Activated B cell treated with CpG ODN at 0.5 μM for 24 hours (primary cell): ENCODE measurements at places on chromosomes 13 and 19. TPM values are rescaled to one million over a fixed set of nuclear protein-coding genes. Genes with fewer than 3 reads are reported as not detected.
A peak's percentile ranks its signal among the peaks of the same experiment; 100 is the strongest.

GRCh38 chr13:36841391-36841790 lies 22.4 kb downstream of the RFXAP start:
- DNase-seq: no peak

DNA sequence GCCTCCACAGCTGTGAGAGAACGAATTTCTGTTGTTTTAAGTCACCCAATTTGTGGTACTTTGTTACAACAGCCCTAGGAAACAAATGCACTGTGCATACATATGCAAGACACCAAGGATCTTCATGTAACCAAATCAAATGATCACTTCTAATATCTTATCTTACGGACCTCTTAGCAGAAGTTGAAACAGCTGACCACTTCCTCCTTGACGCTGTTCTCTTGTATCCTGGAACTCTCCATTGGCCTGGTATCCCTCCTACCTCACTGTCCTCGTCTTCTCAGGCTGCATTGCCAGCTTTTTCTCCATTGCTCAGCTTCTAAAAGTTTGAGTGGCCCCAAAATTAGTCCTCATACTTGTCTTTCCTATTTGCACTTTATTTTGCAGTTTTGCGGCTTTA lies 200.4 kb downstream of the DLEU7 start:
- no peak for DNase-seq

CCDC97 gene
- total RNA-seq: 61.7 and 65.3 TPM in 2 replicates

DNA sequence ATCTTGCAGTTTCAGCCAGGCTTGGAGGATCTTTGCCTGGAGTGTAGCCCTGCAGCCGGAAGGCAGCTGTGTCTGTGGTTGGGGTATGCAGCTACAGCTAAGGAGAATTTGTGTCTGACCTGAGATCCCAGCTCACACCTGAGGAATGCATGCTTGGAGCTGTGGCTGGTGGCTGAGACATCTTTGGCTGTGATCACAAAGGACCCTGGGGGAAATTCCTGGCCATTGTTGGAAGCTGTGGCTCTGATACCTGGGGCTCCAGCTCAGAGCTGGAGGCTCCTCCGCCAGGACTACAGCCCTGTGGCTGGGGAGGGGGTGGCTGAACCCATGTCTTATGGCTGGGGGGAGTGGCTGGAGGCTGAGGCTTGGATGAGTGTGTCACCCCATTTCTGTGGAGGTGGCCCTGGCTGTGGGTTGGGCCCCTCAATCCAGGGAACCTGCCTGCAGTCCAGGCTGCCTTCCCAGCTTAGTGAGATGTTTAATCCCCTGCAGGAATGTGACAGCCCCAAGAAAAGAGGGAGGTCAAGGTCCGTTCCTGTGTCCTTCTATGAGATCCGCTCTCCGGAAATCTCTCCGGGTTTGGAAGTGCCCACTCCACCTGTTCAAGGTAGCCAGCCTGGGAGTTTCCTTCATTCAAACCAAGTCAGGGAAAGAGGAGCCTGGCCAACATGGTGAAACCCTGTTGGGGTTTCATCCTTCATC lies 27.6 kb downstream of the ARHGEF18 start:
- DNase-seq: no peak

KIR3DL3 gene
- not detected in 2 replicates for total RNA-seq

GRCh38 chr19:8396563-8397203 lies 6.5 kb downstream of the RAB11B start:
- peak; percentile 46 for DNase-seq

- DNase-seq: no peak
Observed at GRCh38 chr19:16429066-16429758, 42.6 kb downstream of the EPS15L1 start.

RFPL4AL1 gene
- total RNA-seq: not detected in 2 replicates

SUCLA2 gene
- total RNA-seq: 32.1 and 35.8 TPM in 2 replicates

RGS9BP gene
- not detected in 2 replicates for total RNA-seq

GRCh38 chr19:35739275-35740107 lies 2.8 kb downstream of the IGFLR1 start:
- DNase-seq: no peak

DNA sequence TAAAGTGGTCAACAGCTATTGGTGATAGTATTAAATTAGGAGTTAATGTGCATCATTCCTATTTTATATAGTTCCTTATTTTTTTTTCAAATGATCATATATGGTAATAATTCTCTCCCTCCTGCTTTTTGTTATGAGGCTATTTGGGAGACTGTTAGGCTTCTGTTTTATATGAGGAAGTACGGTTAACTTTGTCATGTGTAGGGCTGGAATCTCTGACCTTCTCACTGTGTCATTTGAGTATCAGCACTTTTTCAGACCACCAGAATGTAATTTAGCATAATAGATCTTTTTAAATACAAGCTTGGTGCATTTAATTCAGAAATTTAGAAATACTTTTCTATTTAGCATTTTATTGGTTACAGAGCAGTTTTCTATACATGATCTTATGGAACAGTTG lies 7.7 kb downstream of the DGKH start:
- DNase-seq: no peak

RDH8 gene
- total RNA-seq: not detected in 2 replicates

DIRAS1 gene
- 6.4 and 7.7 TPM in 2 replicates for total RNA-seq

TBC1D4 gene
- total RNA-seq: 1.5 and 2.1 TPM in 2 replicates

DNA sequence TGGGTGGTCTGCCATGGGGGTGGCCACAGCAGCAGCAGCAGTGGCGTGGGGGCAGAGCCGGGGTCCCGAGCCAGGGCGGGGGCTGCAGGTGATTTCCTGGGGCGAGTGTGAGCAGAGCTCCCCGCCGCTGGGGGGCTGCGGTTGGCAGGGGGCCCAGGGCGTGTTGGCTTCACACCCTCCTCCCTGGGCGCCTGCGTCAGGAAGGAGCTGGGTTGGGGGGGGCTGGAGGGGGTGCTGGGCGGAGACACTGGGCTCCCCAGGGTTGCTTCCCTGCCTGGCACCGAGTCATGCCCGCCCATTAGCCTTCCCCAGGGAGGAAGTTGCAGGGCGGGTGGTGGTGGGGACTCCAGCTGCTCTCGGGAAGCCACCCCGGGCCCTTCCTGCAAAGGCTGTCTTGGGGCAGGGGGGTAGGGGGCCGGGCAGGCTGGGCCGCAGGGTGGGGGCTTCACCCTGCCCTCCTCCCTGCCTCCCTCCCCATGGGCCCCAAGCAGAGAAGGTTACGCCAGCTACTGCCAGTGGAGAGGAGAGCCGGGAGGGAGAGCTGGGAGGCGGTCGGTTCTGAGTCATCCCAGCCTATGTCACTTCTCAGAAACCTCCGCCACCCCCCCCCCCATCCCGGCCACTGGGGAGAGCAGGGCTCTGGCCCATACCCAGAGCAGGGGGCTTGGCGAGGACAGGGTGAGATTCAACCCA lies 4.6 kb downstream of the MIDN start:
- DNase-seq: peak; percentile 83

GRCh38 chr19:49456326-49456725 lies 3.3 kb downstream of the ALDH16A1 start:
- DNase-seq: no peak

ZNF540 gene
- total RNA-seq: 1.9 and 2.9 TPM in 2 replicates

GRCh38 chr19:51027126-51027806 lies 850 bp upstream of the KLK11 start:
- DNase-seq: no peak

GRCh38 chr13:112448621-112449544 lies 72.7 kb downstream of the SPACA7 start:
- DNase-seq: no peak

STOML3 gene
- total RNA-seq: not detected in 2 replicates

GRCh38 chr19:2552859-2553258 lies 76.9 kb downstream of the GADD45B start:
- DNase-seq: peak; percentile 27

POU2F2 gene
- 508 and 577 TPM in 2 replicates for total RNA-seq

RNF126 gene
- total RNA-seq: 75.9 and 82.7 TPM in 2 replicates

GRCh38 chr19:41697198-41697855 lies 9.3 kb upstream of the CEACAM7 start:
- peak; percentile 7 for DNase-seq

DYRK1B gene
- total RNA-seq: 16.9 and 17.2 TPM in 2 replicates

DNA sequence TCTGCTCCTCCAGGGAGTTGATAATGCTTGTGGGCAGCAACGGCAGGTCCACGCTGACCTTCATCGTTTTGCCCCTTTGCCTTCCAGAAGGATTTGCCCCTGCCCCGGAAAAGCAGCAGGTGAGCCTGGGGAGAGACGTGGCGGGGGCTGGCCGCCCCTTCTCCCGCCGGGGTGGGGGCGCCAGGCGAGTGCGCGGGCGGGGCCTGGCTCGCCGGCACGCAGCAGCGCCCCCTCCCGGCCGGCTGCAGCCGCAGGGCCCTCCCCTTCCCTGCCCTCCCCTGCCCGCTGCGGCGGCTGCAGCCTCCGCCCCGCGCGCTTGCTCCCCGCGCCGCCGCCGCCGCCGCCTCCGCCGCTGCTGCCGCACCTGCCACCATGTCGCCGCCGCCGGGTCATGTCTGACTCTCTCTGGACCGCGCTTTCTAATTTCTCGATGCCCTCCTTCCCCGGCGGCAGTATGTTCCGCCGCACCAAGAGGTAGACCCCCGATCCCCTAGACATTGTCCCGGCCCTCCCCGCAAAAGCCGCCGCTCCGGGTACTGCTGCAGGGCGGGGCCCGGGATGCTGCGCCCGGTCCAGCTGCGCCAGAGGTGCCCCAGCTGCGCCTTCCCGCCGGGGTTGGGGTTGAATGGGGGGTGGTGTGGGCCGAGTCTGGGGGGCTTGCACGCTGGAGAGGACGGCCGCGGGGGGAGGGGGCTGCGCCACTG lies at the start of gene MAST1:
MAST1 (plus strand) TSS at position 334 of the 704 bp plus-strand sequence; CDS start at position 392, 58 bp downstream.
- no peak for DNase-seq

DNA sequence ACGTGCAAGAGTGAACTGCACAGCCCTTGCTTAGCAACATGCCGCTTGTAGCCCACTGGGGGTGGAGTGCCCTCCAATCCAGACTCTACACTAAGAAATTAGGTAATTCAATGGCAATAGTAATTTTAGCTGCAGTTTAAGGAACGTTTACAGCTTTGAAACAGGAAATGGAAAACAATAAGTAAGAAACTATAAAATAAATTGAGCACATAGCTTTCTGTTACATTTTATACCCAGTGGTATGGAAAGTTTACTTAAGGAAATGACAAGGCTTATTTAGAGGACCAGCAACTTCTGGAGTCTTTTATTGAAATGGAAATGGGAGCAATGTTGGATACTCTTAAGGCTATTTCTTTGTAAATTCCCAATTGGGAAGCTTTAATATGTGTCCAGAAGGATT lies 373.2 kb downstream of the KCNRG start:
- DNase-seq: no peak

DNA sequence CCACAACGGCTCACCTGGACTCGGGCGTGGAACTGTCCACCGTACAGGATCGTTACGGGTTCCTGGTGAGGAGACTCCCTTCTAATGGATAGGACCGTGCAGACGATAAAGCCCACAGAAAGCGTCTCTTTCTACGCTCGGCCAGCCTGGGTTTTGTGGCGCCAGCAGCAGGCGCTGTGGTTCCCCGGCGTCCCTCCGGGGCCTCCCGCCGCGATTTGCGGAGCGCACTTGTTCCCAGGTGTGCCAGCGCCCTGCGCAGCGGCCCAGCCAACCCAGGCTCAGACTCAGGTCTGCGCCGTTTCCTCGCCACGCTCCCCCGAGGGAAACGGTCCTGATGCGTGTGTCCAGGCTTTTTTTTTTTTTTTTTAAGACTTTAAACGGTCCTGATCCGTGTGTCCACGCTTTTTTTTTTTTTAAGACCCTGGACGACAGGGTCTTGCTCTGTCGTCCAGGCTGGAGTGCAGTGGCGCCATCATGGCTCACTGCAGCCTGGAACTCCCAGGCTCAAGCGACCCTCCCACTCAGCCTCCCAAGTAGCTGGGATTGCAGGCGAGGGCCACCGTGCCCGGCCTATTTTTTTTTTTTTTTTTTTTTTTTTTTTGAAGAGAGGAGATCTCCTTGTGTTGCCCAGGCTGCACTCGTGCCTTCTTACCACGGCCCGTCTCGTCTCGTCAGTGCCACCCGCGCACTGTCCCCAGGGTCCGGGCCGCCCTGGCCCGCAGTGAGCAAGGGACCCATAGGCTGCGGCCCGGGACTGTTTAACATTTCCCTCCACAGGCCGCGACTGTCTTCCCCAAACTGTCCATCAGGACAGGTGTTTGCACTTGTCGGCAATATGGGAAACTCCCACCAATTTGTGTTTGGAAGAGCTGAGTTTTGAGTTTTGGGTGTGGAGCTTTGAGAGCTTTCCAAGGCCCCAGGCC lies 23.8 kb downstream of the GJA3 start:
- DNase-seq: no peak
